ENCODE measurements at places on chromosomes 2 and 18.

GRCh38 chr2:216082117-216082711 lies 495 bp downstream of the TMEM169 start:
- no peak for DNase-seq

DNA sequence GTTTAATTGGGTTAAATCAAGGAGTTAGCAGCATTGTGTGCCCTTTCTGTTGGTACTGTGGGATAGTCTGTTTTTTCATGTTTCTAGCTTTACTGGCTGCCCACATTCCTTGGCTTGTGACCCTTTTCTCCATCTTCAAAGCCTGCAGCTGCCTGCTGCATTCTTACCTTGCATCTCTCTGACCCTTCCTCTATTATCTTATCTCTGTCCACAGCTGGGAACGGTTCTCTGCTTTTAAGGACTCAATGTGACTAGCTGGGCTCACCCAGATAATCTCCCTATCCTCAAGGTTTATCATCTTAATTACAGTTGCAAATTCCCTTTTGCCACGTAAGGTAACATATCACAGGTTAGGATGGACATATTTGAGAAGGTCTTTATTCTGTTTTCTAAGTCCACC lies 199.7 kb downstream of the KCNS3 start:
- no peak for DNase-seq

GRCh38 chr2:85649201-85650190 lies 18.5 kb downstream of the SFTPB start:
- no peak for DNase-seq

GRCh38 chr2:207734264-207734635 lies 22.8 kb downstream of the CCNYL1 start:
- DNase-seq = no peak

DNA sequence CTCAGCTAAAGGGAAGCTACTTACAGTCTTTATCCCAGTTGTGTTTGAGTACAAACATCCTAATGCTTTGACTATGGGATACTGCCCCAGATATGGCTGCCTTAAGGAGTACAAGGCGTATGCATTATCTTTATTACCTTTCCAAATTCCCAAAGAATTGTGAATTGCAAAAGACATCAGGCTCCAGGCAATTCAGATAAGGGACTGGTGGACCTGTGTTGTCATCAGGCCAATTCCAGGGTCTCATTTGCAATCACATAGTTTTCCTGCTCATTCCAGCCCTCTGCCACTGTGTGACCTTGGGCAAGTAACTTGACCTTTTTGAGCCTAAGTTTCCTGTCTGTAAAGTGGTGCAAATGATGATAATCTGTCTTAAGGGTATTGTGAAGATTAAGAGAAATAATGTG lies 137.5 kb downstream of the FMNL2 start:
- no peak for DNase-seq

DNA sequence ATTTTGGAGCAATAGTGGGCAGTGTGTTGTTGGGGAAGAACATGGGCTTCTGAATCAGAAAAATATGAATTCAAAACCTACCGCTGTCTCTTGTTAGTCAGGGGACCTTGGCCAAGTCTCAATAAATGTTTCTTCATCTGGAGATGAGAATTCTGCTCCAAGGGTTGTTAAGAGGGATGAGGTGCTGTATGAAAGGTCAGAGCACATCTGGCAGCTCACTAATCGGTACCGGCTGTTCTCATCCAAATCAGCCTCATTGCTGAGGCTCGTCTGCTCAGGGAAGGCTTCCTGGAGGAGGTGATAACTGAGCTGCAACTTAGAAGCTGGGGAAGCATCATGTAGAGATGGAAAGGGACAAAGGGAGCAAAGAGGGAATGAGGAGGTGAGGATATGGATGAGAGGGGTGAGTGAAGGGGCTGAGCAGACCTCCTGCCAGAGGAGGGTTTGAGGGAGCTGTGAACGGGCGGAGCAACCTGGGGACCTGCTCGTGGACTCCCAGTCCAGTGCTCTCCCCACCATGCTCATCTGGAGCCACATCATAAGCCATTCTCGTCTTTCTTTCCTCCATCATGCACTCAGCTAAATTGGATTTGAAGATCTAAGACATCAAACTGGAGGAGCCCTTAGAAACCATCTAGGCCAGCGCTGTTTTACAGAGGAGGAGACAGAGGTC lies 47.4 kb downstream of the GREB1 start:
- DNase-seq = no peak

DNA sequence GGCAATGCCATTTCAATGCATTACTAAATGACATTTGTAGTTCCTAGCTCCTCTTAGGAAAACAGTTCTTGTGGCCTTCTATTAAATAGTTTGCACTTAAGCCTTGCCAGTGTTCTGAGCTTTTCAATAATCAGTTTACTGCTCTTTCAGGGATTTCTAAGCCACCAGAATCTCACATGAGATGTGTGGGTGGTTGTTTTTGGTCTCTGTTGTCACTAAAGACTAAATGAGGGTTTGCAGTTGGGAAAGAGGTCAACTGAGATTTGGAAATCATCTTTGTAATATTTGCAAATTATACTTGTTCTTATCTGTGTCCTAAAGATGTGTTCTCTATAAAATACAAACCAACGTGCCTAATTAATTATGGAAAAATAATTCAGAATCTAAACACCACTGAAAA lies 45.3 kb downstream of the HADHB start:
- DNase-seq = no peak
